ENCODE measurements at places on chromosomes 13 and 19.

DNA sequence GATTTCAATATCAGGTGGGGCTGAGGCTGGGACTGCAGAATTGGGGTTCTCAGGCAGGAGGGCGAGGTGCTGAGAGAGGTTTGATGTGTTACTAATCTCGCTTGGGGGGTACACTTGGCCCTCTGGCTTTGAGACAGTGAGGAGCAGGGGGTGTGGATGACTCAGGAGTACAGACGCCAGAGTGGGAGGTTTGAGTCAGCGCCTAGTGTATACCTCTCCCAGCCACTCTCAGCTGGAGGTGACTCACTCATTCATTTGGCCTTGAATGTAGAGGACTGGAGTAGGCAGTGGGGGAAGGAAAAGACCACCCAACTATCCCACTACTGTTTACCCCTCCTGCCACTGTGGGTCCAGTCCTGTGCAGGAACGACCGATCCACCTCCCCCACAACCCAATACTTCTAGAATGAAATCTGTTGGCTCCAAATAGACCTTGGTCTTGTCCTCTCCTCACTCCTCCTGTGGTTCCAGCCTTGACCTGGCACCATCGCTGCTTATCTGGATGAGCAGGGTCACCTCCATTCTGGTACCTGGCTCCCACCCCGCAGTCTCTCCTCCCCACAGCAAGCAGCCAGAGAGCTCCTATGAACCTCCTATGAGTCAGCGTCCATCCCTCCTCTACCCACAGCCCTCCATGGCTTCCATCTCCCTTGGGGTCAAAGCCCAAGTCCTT, 20.1 kb upstream of the ZNRF4 start:
- H3K36me3 ChIP-seq, result no peaks in the 10 kb centered on the region
- no peaks in the 10 kb centered on the region for H3K4me1 ChIP-seq
- H3K27me3 ChIP-seq, result peaks cover 60% of the 10 kb centered on the region

- H3K27me3 ChIP-seq, result no peaks in the 10 kb centered on the region
- no peak overlapping the region for H3K4me3 ChIP-seq
- H3K4me1 ChIP-seq, result peaks cover 5% of the 10 kb centered on the region
- H3K27ac ChIP-seq, result no peak overlapping the region
- H3K36me3 ChIP-seq, result no peaks in the 10 kb centered on the region
Observed at GRCh38 chr13:66468656-66469055, 761.5 kb downstream of the PCDH9 start.

DNA sequence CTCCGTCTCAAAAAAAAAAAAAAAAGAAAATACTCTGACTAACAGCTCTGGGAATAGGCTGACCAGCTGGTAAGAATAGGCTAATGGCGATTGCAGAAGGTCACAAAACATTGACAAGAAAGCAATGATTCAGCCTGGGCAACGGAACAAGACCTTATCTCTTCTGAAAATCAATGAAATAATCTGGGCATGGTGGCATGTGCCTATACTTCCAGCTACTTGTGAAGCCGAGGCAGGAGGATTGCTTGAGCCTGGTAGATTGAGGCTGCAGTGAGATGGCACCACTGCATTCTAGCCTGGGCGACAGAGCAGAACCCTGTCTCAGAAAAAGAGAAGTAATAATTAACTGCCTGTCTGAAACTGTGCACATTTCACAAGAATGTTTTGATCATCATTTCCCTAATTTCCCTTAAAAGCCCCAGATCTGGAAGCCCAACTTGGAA, 18.8 kb upstream of the MTRF1 start:
- no peaks in the 10 kb centered on the region for H3K36me3 ChIP-seq
- H3K27ac ChIP-seq, result no peak overlapping the region

DNA sequence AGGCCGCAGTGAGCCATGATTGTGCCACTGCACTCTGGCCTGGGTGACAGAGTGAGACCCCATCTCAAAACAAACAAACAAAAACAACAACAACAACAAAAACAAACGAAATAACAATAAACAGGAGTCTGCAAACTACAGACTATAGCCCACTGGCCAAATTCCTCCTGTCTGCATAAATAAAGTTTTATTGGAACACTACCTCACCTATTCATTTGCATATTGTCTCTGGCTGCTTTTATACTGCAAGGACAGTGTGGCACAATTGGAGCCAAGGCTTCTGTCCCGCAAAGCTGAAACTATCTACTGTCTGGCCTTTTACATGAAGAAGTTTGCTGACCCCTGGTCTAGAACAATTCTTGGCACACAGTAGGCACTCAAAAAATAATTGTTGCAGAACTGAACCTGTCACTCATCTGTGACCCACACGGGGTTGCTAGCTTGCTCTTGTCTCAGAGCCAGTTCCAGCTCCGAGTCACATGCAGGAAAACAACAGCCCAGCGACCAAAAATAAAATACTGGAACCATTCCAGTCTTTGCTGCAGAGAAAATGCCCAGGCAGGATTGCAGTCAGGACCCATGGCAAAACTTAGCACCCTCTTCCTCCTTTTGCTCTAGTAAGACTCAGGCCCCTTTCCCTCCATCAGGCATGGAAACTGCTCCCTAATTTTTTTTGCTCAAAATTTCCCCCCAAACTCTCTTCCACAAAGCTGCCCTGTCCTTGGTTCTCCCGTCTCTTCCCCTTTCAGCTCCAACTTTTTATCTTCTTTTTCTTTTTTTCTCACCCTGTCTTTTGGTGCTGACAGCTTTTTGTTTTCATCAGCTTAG, 4.8 kb upstream of the MYH14 start:
- H3K36me3 ChIP-seq, result no peaks in the 10 kb centered on the region
- H3K4me1 ChIP-seq, result no peaks in the 10 kb centered on the region
- no peak overlapping the region for H3K4me3 ChIP-seq
- H3K27me3 ChIP-seq, result peaks cover 69% of the 10 kb centered on the region

DNA sequence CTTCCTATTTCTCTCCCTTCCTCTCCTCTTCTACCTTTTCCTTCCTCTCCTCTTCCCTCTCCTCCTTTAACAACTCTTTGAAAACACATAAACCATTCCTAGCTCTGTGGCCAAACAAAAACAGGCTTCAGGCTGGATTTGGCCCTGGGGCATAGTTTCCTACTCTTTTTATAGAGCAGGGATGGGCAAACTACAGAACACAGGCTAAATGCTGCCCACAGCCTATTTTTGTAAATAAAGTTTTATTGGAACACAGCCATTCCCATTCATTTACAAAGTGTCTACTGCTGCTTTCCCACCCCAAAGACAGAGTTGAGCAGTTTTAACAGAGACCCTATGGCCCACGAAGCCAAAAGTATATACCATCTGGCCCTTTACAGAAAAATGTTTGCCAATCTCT, 35.4 kb downstream of the LHFPL6 start:
- no peak for DNase-seq
- H3K27ac ChIP-seq, result peak overlapping the region; percentile 23
- H3K4me1 ChIP-seq, result peaks cover 30% of the 10 kb centered on the region
- H3K27me3 ChIP-seq, result peaks cover 7% of the 10 kb centered on the region
- no peaks in the 10 kb centered on the region for H3K36me3 ChIP-seq

GRCh38 chr13:46487748-46488147, 65.2 kb upstream of the LRCH1 start:
- H3K27ac ChIP-seq, result no peak overlapping the region
- H3K36me3 ChIP-seq, result peaks cover 14% of the 10 kb centered on the region
- H3K4me1 ChIP-seq, result peaks cover 14% of the 10 kb centered on the region
- H3K27me3 ChIP-seq, result no peaks in the 10 kb centered on the region

- no peaks in the 10 kb centered on the region for H3K27me3 ChIP-seq
- no peaks in the 10 kb centered on the region for H3K36me3 ChIP-seq
- DNase-seq, result no peak
Observed at GRCh38 chr13:51477653-51478324, 25.0 kb upstream of the INTS6 start.

GRCh38 chr19:17402982-17403855, 2.2 kb downstream of the BST2 start:
- peak overlapping the region; percentile 83 for H3K4me3 ChIP-seq
- no peaks in the 10 kb centered on the region for H3K27me3 ChIP-seq
- peaks cover 37% of the 10 kb centered on the region for H3K4me1 ChIP-seq
- peak; percentile 56 for DNase-seq
- peaks cover 6% of the 10 kb centered on the region for H3K36me3 ChIP-seq
- H3K27ac ChIP-seq, result peak overlapping the region; percentile 93

DNA sequence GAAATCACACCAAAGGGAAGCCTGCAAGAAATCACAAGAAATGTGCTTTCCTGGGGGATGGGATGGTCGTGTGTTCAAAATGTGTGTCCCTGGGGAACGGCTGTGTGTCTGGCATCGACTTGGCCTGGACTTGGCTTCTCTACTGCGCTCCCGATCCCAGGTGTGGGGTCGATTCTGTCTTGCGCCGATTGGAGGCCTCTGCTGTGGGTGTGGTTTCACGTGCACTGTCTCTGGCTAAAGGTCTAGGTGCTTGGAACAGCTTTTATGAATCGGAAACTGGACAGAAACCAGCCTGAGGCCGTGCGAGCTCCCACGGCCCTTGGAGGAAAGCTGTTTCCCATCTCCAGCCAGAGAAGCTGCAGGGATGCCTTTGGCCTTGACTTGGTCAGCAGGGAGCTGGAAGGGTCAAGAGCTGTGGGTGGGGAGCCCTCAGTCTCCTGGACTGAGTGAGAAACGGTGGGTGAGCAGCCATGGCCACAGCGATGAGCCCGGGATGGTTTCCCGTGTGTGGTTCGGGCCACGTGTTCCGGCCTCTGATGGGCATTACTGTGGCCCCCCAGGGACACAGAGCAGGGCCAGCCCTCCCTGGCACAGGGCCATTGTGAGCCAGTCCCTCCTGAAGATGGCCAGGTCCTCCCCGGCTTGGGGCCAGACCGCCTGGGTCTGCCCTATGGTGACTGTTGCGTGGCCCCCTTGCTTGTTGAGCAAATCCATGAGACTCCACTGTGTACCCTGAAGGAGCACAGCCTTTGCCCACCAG, 29.7 kb downstream of the MCF2L start:
- peaks cover 23% of the 10 kb centered on the region for H3K4me1 ChIP-seq
- peaks cover 7% of the 10 kb centered on the region for H3K27me3 ChIP-seq
- no peak overlapping the region for H3K4me3 ChIP-seq

DNA sequence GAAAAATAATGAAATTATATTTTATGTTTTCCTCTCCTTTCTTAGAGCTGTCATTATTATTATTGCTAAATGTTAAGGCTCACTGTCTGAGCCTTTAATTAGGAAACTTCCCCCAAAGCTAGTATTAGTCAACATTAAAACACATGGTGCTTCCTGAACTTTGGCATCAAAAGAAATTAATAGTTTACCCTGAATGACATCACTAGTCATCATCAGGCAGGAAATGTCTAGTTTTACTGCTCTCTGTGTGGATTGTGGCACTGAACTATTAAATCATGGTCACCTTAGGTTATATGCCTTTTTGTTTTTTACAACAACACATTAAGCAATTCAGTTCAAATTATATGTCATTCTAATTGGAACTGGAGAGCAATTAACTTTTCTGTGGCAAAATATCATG, 595.5 kb downstream of the SLITRK1 start:
- H3K27ac ChIP-seq, result no peak overlapping the region
- DNase-seq, result no peak
- no peaks in the 10 kb centered on the region for H3K27me3 ChIP-seq
- H3K4me3 ChIP-seq, result no peak overlapping the region
- H3K4me1 ChIP-seq, result peaks cover 3% of the 10 kb centered on the region

- no peaks in the 10 kb centered on the region for H3K27me3 ChIP-seq
- peak overlapping the region; percentile 99 for H3K4me3 ChIP-seq
- DNase-seq, result peak; percentile 52
- no peaks in the 10 kb centered on the region for H3K36me3 ChIP-seq
- peak overlapping the region; percentile 100 for H3K27ac ChIP-seq
Observed at GRCh38 chr19:13794398-13794756, 866 bp upstream of the ZSWIM4 start.

DNA sequence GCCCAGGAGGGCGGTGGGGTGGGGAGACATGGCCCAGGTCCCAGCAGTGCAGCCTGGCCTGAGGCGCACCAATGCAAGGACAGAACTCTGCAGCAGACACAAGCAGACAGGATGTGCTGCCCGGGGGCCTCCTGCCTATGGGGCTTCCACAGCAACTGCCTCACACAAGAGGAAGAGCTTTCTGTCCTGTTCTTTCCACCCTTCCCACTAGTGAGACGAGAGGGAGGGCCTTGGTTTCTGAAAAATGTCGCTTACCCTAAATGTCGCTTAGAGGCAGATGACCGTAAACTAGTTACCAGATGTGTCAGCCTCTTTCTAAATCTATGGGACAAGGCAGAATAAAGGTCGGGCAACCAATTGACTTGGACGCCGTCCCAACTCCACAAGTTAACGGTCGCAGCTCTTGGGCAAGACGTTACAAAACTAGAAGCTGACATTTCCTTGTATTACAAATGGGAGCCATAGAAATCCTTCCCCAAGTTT, at the start of gene LAIR1:
Gene LAIR1, minus strand, starts transcription at position 157 of the 483 bp plus-strand sequence. Its CDS starts 127 bp downstream, at position 30.
- no peak within 1 kb of the TSS for H3K27ac ChIP-seq
- DNase-seq, result no peak
- H3K4me3 ChIP-seq, result no peak within 1 kb of the TSS
- peaks cover 29% of the 10 kb centered on the region for H3K27me3 ChIP-seq

DNA sequence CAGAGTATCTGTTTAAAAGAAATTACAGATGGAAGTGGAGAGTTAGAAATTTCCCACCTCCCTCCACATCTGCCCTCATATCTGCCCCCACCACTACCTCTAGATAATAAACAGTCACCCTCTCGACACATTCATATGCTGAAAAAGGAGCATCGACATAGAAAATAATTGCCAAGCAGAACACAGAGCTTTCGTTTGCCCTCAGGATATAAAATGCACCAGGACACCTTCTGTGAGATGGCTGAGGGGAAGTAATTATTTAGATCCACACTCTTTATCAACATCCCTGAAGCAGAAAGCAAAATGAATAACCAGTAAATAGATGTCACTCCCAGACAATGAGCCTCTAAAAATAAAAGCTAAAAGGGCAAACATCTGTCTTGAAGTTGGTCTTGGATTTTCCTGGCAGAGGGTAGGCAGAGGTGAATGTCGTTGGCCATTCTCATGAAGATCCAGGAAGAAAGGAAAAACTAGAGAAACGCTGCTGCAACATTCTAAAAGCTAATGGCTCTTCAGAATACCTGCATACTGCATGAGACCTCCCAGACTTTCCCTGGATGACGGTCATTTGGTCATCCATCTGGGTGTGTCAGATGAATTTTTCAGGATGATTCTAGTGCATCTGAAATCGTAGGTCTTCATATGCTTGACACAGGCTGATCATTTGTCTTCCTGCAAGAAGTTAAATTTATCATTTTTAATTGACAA, 527.5 kb downstream of the RFC3 start:
- peaks cover 32% of the 10 kb centered on the region for H3K4me1 ChIP-seq
- H3K4me3 ChIP-seq, result no peak overlapping the region
- H3K27ac ChIP-seq, result no peak overlapping the region
- H3K27me3 ChIP-seq, result no peaks in the 10 kb centered on the region
- no peaks in the 10 kb centered on the region for H3K36me3 ChIP-seq
- no peak for DNase-seq

DNA sequence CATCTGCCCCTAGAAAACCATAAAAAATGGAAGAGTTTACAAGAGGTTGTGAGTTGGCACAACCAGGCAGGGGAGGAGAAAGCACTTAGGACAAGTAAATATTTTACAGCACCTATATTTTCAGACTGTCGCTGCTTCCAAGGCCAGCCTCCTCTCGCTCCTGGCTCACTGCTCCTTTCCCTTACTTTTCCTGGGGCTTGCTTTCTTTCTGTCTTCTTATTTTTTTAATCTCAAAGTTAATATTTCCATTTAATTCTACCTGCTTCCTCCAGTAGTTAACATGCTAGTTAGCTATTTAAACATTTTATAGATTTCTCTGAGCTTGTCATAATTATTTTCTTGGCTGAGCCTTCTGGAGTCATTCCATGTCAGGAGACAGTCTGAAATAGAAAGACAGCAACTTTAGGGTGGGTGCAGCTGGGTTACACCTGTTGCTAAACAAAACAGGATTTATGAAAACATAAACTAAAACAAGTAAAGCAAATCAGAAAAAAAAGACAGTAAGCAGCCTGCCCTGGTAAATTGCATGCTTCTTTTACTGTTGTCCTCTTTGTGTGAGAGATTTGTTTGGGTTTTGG, 330.1 kb downstream of the DLEU7 start:
- H3K27ac ChIP-seq, result peak overlapping the region; percentile 58
- no peaks in the 10 kb centered on the region for H3K36me3 ChIP-seq
- H3K4me1 ChIP-seq, result peaks cover 13% of the 10 kb centered on the region
- H3K4me3 ChIP-seq, result no peak overlapping the region
